ENCODE measurements at places on chromosomes 12 and 14. TPM values are rescaled to one million over a fixed set of nuclear protein-coding genes. Genes with fewer than 3 reads are reported as not detected.
A peak's percentile ranks its signal among the peaks of the same experiment; 100 is the strongest.

GRCh38 chr12:92571844-92572543, 130.8 kb upstream of the PLEKHG7 start:
- peak; percentile 61 for DNase-seq

PTPN21 gene
- total RNA-seq: 47.2 TPM

- peak; percentile 69 for DNase-seq
Observed at GRCh38 chr14:74882103-74882920, 596 bp downstream of the DLST start.

AMN gene
- not detected for total RNA-seq

Data from right cardiac atrium (tissue), 5 donors.